SK-MEL-5 (cell line): ENCODE measurements at places on chromosomes 4 and X. TPM values are rescaled to one million over a fixed set of nuclear protein-coding genes. Genes with fewer than 3 reads are reported as not detected.
A peak's percentile ranks its signal among the peaks of the same experiment; 100 is the strongest.

- DNase-seq, result no peak
Measured at GRCh38 chr4:2825740-2826139, 17.9 kb upstream of the ADD1 start.

- DNase-seq, result no peak
Measured at GRCh38 chr4:89371614-89372013, 64.0 kb upstream of the GPRIN3 start.

FRMD7 gene
- total RNA-seq, result 0.05 TPM in 1 of 2 replicates, not detected in the other

F11 gene
- not detected in 2 replicates for total RNA-seq

MUC7 gene
- total RNA-seq, result 0.69 TPM in 2 replicates

DNA sequence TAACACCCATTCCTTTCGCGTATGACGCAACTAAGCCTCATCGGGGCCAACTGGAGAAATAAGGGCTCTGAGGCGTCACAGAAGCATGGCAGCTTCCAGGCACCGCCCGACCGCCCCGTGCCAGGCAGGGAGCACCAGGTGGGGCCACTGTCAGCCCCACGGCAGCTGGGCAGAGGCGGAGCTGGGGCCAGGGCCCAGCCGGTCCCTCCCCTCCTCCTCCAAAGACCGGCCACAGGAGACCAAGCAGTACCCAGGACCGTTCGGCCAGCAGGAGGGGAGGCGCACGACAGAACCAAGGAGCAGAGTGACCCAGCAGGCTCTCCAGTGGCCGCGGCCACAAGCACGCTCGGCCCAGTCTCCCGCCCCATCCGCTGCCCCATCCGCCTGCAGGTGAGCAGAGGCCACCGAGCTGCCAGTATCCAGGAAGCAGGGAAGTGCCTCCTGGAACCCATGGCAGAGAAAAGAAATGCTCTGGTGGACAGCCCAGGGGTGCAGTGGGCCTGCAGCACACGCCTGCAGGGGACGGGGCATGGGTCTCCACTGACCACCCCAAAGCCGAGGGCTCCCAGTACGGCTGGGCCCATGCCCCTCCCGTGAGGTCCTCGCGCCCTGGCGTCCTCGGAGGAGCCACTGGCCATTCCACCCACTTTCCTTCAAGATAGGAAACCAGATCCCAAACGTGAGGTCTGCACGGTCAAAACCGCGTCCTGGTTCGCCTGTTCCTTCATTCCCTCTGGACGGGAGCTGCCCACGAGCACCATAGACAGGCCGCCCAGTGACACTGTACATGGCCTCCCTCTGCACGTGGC lies 9.6 kb downstream of the CTBP1 start:
- no peak for DNase-seq

- DNase-seq, result no peak
Measured at GRCh38 chr4:83179205-83179604, 64.7 kb upstream of the PLAC8 start.

GRCh38 chr4:110624398-110624780 lies 1.5 kb upstream of the PITX2 start:
- DNase-seq, result peak; percentile 11

- no peak for DNase-seq
Measured at GRCh38 chrX:42050345-42050744, 127.0 kb upstream of the CASK start.

DNA sequence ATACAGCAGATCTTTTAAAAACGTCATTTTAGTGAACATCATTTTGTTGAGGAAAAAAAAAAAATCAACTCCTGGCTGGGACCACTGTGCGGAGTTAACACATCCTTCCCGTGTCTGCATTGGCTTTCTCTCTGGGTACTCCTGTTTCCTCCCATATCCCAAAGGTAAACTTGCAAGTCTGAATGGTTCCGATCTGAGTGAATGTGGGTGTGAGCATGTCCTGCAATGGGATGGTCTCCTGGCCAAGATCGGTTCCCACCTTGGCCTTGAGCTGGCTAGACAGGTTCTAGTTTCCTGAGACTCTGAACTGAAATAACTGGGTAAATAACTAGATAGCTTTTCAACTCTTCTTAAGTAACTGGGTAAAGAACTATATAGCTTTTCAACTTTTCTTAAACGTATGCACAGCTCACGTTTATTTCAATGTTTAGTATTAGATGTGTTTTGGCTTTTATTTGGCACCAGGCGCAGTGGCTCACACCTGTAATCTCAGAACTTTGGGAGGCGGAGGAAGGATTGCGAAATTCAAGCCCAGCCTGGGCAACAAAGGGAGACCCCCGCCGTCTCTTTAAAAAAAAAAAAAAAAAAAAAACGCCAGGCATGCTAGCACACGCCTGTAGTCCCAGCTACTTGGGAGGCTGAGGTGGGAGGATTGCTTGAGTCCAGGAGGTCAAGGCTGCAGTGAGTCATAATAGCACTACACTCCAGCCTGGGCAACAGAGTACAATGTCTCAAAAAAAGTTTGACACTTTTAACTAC lies 14.0 kb downstream of the RBMX start:
- no peak for DNase-seq

FREM3 gene
- total RNA-seq, result not detected in 2 replicates

- DNase-seq, result no peak
Measured at GRCh38 chr4:172758586-172759340, 409.8 kb upstream of the GALNT7 start.

- DNase-seq, result no peak
Measured at GRCh38 chrX:11540532-11541377, 125.0 kb downstream of the ARHGAP6 start.

- no peak for DNase-seq
Measured at GRCh38 chr4:36178484-36178883, 65.8 kb downstream of the ARAP2 start.

- no peak for DNase-seq
Measured at GRCh38 chr4:28481565-28481964, 1620.9 kb downstream of the STIM2 start.

DNA sequence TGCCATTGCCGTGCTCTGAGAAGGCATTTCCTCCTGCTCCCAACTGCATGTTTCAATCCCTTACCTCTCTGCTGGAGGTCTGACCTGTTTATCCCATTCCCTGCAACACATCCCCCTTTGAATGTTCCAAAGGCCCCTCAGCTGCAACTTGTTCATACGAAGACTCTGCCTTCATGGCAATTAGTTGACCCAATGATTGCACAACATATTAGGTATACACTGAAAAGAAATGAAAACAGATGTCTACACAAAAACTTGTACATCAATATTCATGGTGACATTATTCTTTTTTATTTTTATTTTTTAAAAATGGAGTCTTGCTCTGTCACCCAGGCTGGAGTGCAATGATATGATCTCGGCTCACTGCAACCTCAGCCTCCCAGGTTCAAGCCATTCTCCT lies 54.9 kb upstream of the STX18 start:
- DNase-seq, result no peak

FAM50A gene
- 83.0 and 85.2 TPM in 2 replicates for total RNA-seq

DNA sequence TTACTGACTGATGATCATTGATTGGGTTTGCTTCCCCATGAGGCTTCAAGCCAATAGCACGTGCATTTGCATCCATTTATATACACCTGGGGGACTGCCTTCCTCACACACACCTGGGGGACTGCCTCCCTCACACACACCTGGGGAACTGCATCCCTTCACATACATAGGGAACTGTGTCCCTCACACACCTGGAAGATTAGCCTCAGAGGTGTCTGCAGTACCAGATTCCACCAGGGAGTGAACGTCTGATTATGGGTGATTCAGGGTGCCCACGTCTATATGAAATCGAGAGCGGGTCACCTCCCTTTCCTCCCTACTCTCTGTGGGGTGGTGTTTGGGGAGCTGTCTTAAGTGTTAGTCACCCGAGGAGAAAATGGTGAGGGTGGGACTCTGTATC lies 16.9 kb downstream of the CD99 start:
- DNase-seq, result no peak

RS1 gene
- total RNA-seq, result 0.08 TPM in 1 of 2 replicates, not detected in the other

SPATA18 gene
- total RNA-seq, result not detected in 2 replicates

- no peak for DNase-seq
Measured at GRCh38 chr4:67573193-67573592, 14.7 kb downstream of the STAP1 start.

- peak; percentile 93 for DNase-seq
Measured at GRCh38 chrX:131704136-131704695, 160.3 kb downstream of the OR13H1 start.

DNA sequence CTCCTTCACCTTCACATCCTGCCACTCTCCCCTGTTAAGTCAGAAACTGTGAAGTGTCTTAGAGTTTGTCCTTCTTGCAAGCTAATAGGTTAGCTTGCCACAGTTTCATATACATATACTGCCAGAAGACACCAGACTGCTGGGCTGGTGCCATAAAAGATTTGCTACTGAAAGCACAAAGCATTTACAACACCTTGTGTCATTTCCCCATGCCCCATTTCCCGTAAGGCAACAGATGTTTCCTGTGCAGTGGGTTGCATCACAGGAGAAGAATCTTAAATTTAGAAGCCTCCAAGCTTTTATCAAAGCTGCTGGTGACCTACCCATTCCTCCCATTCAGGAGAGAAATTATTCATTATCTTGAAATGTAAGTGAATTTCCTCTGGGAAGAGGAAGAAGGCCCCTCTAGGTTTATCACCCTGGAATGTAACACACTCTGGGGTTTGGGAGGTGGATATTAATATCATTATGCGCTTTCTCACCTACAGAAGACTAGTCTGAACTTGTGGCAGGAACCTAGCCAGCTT lies 34.5 kb upstream of the RAB33B start:
- DNase-seq, result no peak

DNA sequence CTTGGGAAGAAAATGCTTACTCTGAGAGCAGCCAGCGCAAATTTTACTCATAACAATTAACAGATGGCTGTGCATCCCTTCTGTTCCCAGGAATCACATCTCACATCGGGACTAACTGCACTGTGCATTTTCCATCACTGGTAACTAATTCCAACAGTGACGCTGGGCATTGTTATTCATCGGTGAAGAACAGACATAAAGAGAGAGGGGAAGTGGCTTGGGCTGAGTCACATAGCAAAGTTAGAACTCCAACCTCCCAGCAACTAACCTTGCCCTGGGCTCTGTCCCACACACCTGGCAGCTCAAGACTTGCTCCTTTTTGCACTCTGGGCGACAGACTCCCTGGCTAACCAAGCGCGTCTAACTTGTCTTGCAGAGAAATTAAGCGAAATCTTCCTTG lies 6.4 kb upstream of the LONRF3 start:
- no peak for DNase-seq

DNA sequence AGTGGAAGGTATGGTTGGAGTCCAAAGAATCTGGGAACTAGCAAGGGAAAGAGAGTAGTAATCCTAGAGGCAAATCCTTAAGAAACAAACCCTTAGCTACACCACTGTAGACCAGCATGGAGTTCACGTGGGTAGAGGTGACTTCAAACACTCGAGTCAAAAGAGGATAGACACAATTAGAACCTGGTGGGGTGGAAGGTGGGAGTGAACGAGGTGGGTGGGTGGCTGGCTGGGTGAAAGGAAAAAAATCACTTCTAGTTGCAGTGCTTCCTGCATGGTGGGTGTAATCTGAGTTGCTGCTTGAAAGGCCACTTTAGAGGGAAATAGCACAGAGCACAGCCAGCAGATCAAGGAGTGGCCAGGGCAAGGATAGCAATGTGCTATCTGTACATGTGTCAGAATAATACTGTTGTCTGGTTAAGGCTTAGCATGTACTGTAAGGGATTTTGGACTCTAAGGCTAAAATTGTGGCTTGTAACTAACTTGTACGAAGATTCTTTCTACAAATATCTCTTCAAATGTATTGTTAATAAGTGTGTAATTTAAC lies 356.2 kb downstream of the GRIA2 start:
- no peak for DNase-seq

- DNase-seq, result peak; percentile 37
Measured at GRCh38 chr4:52588097-52588496, 71.0 kb downstream of the USP46 start.

- no peak for DNase-seq
Measured at GRCh38 chr4:148216866-148217814, 225.1 kb downstream of the NR3C2 start.

DNA sequence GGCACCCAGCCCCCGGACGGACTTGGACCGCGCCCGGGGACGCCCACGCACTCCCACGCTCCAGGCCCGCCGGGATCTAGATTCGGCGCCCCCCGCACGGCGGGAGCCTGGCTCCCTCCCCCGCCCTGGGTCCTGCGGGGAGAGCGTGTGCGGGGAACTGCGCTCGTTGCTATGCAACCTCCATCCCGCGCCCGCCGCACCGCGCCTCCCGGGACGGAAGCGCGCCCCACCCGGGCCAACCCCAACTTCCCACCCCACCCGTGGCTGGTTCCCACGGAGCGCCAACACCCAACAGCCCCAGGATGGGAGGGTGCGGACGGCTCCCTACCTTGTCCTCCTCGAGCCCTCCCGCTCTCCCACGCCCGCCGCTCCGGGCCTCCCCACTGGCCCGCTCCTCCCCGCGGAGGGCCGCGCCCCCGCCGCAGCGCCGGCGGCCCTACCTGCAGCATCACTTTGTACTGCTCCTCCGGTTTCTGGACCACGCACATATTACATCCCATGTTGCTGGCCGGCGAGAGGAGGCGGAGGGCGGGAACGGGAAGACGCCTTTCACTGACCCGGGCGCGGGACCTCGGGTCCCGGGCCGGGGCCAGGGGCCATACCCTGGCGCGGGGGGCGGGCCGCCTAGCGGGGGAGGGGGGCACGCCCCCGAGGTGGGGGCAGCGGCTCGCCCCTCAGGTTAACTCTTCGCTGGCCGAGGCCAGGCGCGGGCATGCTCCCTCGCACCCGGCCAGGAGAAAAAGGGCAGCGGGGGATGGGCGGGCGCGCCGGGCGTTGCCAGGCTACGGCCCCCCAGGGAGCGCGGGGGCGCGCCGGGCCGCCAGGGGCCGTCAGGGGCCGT lies at the start of gene PDZD4:
TSS of gene PDZD4 (minus strand) at position 746 of the 841 bp plus-strand sequence. CDS start at position 500, 246 bp downstream.
- no peak for DNase-seq

RAB9B gene
- 1.1 and 1.4 TPM in 2 replicates for total RNA-seq

DNA sequence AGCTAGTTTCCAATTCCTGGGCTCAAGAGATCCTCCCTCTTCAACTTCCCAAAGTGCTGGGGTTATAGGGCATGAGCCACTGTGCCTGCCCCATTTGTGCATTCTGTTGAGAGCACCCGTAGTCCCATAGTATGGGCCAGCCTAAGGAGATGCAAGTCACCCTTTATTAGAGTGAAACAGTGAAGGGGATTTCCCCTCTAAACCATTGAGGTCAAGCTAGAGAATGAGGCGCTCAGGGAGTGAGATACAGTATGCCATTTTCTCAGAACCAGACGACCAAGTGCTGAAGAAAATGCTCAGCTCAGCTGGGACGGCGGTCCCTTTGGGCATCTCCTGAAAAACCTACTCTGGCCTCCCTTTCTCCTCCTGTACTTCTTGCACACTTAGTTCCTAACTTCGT lies 18.7 kb downstream of the RNF4 start:
- no peak for DNase-seq

DNA sequence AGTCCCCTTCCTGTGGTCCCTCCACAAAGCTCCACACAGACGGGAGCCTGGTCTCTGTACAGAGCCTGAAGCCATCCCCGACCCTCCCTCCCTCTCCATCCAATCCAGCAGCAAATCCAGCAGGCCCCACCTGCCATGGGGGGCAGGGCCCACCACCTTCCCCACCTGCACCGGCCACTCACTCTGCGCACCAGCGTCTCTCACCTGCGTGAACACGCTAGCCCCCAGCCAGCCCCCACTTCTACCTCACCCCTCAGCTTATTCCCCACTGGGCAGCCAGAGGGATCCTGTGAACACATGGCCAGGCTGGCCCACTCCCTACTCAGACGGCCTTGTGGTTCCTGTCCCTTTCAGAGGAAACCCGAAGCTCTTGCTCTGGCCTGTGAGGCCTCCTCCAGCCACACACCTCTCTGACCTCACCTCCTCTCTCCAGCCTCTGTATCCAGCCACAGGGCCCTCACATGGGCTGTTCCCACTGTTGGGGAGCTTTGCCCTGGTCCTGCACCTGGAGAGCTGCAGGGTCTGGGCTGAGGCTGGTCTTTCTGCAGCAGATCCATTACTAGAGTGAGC lies 70.9 kb downstream of the WFS1 start:
- DNase-seq, result no peak

UCP1 gene
- not detected in 2 replicates for total RNA-seq
